Activated CD4-positive, alpha-beta T cell treated with anti-CD3 and anti-CD28 coated beads, Interleukin-2, amount 50 U/mL, for 1 hour (primary cell): ENCODE measurements at places on chromosomes 1 and 21.

- no peak for DNase-seq
Measured at GRCh38 chr1:172991674-172992400, 58.9 kb downstream of the TNFSF18 start.

DNA sequence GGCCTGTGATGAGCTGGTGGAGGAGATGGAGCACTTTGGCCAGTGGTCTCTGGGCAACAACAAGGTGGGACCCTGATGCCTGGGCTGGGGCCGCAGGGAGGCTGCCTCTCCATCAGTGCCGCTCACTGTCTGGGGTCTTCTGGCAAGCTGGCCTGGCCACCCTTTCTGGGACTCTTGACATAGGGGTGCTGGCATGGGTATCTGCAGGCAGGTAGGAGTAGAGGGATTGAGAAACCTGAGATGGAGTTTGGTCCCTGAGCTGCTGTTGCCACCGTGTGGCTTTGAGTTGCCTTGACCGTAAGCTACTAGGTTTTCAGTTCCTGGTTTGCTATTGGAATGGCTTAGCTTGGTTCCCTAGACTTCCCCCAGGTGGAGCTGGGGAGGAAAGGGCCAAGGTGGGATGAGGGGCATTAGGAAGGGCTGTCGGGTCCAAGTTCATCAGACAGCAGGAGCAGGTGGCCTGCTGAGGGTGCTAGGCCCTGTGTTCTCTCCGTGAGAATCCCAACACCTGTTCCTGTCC, 13.2 kb upstream of the MFN2 start:
- no peak for DNase-seq

DNA sequence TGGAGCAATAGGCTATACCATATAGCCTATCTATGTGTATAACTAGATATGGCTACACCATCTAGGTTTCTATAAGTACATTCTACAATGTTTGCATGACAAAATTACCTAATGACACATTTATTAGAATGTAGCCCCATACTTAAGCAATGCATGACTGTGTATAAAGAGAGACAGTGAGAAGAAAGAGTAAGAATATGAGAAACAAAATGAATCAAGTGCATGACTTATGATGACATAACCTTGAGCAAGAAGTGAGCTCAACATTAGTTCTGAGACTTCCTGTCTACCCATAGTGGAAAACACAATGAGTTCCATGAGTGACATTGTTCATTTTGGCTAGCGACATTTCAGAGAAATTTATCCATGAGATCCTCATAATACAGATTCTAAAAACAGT, 10.1 kb downstream of the SLC44A5 start:
- no peak for DNase-seq

DNA sequence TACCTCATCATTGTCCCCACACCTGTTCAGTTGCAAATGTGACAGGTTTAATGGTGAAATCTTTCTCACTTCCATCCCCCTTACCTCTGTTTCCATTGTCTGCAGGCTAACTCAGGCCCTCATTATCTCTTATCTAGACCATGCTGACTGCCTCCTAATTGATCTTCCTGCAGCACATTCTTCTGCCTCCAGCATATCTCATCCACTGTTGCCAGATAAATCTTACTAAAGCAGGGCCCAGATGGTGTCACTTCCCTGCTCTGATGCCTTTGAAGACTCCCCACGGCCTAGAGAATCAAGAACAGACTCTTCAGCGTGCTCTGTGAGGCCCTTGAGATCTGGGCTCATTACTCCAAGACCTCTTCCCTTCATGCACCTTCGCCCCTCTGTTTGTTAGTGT, 230.1 kb downstream of the DUSP10 start:
- no peak for DNase-seq

GRCh38 chr1:153968408-153968807, 706 bp downstream of the CREB3L4 start:
- DNase-seq = no peak

DNA sequence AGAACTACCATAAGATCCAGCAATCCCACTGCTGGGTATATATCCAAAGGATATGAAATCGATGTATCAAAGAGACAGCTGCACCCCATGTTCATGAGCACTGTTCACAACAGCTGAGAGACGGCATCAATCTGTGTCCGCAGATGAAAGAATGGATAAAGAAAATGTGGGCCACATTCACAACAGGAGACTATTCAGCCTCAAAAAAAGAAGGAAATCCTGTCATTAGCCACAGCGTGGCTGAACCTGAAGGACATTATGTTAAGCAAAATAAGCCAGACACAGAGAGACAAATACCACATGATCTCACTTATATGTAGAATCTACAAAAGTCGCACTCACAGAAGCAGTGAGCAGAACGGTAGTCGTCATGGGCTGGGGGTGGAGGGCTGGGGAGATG, 99.2 kb upstream of the IFFO2 start:
- DNase-seq = no peak
